NCI-H1694 (cell line): ENCODE measurements at places on chromosomes 4 and X.

- no peak for DNase-seq
Measured at GRCh38 chr4:152516156-152516555, 19.7 kb downstream of the FBXW7 start.

- DNase-seq = no peak
Measured at GRCh38 chr4:173237152-173237551, 68.5 kb downstream of the GALNT7 start.

GRCh38 chr4:18366892-18367291 lies 345.3 kb upstream of the LCORL start:
- peak; percentile 23 for DNase-seq

GRCh38 chr4:53818104-53818503 lies 226.8 kb upstream of the LNX1 start:
- no peak for DNase-seq

DNA sequence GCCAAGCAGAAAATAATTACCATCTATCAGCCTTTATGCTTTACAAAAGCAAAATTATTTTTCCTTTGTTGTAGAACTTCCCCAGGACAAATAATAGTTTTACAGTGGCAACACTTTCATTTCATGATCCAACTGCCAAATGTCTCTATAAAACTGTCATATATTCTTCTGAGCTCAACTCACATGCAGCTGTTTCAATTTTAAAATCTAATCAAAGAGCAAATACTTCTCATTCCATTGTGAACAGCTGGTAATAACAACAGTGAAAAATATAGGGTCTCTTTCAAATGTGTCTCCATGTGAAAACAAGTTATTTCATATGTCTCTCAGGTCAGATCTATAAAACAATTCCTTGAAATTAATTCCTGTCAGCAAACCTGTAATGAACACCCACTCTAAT lies 270.6 kb upstream of the SLC7A11 start:
- DNase-seq = no peak

DNA sequence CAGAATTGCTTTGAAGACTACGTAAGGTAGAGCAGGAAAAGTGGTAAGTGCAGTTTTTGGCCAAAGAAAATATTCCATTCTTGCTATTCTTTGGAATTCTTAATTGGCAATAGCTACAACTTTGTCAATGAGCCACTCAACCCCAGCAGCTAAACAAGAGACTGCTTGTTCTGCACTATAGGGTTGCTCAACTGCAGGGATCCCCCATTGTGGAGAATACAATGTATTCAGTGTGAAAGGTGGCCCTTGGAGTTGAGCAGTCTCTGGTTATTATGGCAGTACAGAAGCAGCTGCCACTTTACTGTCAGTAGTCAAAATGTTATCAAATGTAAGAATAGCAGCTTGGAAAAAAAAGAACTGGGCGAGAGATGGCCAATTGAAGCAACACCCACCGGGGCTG lies 808.7 kb downstream of the CENPC start:
- DNase-seq = no peak

- no peak for DNase-seq
Measured at GRCh38 chr4:178288462-178288861, 846.2 kb upstream of the AGA start.

DNA sequence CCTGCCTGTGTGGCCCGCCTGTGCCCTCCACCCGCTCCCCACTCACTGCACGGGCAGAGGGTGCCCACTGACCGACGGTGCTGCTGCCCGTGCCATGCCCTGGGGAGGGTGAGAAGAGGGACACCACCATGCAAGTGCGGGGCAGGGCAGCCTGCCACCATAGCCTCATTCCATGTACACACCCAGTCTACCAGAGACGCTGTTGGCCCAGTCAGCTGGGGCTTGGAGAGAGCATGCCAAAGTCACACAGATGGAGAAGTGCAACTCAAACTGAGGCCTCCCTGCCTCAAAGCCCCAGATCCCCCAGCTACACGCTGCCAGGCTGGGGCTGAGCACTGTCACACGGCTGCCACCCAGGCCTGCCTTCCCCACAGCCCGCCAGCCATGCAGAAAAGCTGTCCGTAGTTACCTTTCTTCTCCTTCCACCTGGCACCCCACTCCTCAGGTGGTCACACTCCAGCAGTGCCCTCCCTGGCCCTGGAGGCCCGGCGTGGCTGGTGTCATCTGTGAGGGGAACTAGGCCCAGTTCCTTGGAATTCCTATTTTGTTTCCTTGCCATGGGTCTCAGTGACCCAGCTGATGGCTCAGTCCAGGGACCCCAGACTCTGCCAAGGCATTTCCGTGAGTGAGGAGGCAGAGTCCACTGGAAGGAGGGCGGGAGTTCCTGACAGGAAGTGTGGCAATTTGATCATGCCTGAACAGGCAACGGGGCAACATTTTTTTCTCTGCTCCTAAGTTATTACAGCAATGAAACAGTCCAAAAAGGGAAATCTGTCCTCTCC lies at the start of gene SLC2A9:
Gene SLC2A9, minus strand, starts transcription at position 627 of the 782 bp plus-strand sequence. Its CDS starts 68 bp downstream, at position 559.
- DNase-seq = no peak

DNA sequence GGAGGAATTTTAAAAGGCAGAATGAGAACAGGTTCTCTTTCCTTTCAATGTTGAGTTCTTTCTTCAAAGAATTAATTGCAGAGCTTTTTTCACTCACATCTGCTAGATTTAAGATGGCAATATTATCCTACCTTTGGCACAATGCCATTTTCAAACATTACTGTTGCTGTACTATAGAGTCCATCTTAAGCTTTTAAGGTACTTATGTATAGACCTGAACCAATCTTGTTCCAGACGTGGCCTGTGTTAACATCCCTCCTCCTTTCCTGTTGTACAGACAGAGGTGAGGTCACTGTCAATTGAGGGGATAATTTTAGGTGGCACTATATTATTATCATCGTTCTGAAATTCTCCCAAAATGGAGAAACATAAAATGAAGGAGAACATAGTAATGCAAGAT lies 53.0 kb upstream of the MYOZ2 start:
- no peak for DNase-seq

DNA sequence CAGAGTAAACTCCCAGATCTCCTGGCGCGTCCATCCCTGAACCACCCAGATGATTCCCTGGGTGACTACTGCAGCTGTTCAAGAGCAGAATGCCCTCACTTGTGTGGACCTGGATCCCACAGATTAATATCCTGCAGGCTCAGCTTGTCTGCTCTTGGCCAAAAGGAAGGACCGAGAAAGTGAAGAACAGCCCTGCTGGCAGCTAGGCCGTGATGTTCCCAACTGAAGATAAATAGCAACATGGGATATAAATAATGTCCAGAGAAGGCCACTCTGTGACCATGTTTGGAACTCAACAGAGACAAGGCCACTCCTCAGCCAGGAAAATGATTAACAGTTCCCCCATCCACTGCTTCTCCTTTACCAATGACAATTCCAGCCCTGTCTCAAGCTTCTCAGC lies 21.5 kb downstream of the SUPT20HL2 start:
- no peak for DNase-seq

DNA sequence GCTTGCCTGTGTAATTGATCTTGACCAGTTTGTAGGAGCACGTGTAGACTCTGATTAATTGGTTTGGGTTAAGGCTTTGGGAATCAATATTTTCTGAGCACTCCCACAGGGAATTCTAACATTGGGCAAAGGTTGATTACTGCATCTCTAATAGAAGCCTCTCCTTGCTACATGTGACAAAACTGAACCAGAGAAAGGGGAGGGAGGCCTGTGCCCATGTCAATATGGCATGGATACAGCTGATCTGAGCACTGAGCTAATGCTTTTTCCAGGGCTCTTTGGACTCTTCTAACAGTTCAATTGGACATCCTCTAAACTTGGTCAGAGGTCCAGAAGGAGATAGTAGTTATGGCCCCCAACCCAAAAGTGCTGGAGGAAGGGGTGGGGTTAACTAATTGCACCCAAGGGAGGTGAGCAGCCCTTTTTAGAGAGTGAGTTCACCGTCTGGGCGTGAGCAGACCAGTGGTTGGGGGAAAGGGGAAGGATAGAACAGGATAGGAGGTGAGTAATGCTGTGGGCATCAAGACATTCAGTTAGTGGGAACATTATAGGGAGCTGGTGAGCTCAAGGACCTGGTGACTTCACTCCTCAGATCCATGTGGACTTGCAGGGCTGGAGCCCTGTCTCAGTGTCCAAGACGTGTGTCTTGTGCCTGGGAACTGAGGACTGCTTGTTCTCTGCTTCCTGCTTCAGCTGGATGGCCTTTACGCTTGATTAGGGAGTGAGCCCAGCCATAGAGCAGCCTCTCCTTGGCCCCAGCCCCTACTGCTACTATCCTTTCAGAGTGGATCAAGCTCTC lies 22.8 kb downstream of the MSN start:
- no peak for DNase-seq

DNA sequence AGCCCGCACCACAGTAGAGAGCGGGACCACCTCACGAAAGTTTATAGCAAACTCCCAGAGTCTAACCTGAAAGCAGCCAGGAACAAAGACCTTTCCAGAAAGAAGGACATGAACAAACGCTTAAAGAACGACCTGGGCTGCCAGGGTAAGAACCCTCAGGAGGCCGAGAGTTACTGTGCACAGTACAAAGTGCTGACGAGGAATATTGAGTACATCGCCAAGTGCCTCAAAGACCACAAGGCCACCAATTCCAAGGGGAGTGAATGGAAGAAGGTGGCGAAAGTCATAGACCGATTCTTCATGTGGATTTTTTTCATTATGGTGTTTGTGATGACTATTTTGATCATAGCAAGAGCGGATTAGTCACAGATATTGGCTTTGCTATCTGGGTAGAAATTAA lies 19.0 kb downstream of the CHRNA9 start:
- DNase-seq = no peak

DNA sequence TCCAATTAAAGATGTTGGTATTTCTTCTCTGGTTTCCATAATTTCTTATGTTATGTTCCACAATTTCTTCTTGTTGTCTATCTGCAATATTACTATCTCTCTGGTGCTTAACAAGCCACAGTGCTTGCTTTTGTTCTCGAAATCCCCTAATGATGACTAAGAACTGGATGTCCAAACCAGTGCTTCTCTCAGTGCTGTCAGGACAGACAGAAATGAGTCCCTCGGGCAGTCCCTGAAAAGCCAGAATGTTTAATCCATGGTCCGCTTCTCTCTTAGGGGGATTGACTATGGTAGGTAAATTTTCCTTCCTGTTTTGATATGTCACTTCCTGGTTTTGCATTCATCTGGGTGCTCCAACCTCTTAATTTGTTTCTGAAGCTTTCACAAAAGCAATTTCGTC lies 321.6 kb upstream of the PCDH10 start:
- DNase-seq = no peak

DNA sequence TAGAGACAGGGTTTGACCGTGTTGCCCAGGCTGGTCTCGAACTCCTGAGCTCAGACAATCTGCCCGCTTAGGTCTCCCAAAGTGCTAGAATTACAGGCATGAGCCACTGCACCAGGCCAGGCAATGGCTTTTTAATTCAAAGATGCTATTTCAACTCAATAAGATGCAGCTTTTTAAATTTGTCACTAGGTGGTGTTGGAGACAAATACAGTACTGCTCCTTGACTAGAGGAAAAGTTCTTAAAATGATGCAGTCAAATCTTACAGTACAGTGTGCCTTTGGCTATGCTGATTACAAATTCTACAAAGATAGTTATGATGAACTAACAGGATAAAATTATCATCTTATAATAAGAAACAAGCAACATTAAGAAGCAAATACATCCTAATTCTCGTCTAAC lies 441.1 kb downstream of the KCNIP4 start:
- no peak for DNase-seq

- DNase-seq = no peak
Measured at GRCh38 chr4:73445383-73446335, 9.6 kb downstream of the AFP start.

GRCh38 chr4:39357002-39357401 lies 9.2 kb downstream of the RFC1 start:
- no peak for DNase-seq

- no peak for DNase-seq
Measured at GRCh38 chr4:102531462-102531861, 30.3 kb downstream of the NFKB1 start.

GRCh38 chr4:38560768-38561558 lies 103.0 kb upstream of the KLF3 start:
- no peak for DNase-seq

DNA sequence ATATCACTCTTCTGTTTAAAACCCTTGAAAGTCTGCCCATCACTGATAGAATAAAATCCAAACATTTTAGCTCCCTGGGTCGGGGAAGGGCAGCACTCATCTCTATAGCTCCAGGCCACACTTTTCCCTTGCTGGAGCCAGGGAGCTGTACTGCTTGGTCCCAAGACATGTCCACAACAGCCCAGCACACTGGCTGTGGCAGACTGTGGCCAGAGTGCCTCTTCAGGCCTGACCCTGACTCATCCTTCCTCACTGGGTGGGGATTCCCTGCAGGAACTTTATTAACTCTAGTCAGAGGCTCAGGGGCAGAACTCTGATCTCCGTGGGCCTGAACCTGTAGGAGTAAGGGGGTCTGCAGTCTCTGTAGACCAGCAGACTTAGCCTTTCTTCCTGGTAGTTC lies 69.8 kb upstream of the CAPN6 start:
- no peak for DNase-seq

DNA sequence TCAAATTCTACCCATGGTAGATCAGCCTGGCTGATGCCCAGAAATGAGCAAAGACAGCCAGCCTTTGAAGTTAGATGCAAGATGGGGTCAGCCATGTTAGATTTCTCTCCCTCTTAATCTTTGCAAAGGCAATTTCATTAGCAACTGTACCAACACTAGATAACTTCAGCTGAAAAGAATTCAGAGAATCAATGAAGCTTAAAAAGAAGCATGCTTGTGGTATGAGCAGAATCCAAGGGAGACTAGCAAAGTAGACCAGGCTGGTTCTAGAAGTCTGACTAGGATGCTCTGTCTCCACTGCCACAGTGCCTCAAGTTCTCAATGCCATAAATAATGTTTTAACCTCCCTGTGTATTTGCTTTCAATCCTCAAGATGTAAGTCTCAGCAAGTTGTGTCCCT lies 247.3 kb downstream of the SLC7A11 start:
- DNase-seq = no peak

DNA sequence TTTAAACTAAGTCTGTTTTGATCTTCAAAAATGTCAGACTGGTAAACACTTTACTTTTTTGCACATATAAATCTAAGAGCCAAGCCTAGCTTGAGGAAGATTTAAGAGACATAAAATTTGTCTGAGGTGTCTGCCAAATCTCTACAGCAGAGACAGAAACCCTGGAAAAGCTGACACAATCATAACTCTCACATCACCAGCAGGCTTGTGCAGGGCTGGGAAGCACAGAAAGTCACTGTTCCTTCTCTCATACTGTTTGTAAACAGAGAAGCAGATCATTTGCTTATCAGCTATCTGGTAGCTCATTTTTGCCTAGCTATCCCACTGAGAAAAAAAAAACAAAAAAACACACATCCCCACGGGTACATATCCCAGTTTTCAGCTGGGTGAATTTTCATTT lies 7.0 kb downstream of the ENOX2 start:
- no peak for DNase-seq

GRCh38 chr4:145435646-145436045 lies 46.0 kb upstream of the SMAD1 start:
- no peak for DNase-seq

DNA sequence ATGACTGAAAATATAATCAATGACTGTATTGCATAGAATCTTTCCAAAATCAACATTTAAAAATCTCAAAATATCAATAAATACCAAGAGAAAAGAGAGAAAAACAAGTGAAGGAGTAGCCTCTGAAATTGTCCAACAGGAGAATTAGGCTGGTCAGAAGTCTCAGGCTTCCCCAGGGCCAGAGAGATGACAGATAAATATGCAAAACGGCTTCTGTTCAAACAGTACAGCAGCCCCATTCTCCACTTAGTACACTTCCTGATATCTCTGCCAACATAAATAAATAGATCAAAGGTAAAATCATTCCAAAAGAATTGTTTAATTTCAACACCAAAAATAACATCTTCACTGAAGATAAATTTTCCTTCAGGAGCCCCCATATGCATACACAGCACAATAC lies 204.7 kb upstream of the GABRA2 start:
- DNase-seq = no peak
